Stimulated activated CD4-positive, alpha-beta T cell treated with anti-CD3 and anti-CD28 coated beads, Interleukin-15, amount 100 ng/mL, for 1 hour (primary cell): ENCODE measurements at places on chromosomes 5 and 9.

DNA sequence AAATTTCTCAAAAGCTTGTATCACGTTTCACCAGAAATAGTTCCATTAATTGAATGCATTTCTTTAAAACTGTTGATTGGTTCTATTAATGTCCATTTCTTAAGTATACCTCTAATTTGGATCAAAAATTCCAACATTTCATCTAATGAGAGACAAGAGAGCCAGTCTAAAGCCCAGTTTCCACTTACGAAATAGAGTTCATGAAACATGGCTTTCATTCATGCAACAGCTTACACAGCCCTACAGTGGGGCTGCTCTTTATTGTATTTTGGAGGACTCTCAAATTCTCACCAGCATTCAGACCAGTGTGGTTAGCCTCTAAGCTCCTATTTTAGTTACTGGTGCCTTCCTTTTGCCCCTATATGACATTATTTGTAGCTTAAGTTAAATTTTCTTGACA, 566.9 kb upstream of the RGMB start:
- DNase-seq: no peak

DNA sequence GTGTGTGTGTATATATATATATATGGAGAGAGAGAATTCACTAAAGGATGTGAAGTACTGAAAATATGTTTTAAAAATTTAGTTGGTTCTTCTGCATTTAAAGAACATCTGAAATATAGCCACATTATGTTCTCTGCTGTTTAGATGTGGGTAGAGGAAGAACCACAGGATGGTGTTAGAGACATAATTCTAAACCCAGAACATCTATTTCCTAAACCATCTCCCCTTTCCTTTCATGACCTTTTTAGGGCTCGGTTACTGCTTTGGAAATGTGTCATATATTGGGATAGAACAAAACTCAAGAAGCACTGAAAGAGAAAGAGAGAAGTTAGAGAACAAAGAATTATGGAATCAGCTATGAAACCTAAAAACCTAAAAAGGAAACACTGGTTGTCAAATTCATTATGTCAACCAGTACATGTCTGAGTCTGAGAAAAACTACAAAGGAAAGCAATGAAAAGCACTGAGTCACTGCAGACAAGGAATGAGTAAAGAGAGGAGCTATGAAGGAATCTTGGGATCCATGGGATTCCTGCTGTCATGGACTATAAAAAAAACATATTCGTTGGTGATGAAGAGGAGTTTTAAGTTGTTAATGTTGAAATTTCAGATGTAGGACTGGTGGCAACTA, 28.4 kb downstream of the SLC12A2 start:
- no peak for DNase-seq

DNA sequence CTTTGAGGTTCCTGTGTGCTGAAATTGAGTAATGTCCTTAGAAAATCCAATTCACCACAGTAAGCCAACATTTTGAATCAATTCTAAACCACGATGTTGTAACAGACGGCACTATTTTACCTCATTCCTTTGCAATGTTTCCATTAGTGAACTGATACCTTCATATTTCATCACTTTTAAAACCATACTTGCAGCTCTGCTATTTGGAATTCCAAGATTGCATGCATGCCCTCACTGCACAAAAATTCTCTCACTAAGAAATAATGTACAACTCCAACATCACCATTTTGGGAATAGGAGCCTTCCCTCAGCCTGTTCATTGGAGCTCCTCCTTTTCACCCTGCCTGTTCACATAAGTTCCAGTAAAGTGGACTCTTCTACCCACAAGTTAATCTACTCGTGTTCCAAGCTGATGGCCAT, 74.8 kb upstream of the TGFBR1 start:
- no peak for DNase-seq

- DNase-seq: no peak
These were observed 274.7 kb downstream of the FBXL7 start for GRCh38 chr5:15774632-15775031.

DNA sequence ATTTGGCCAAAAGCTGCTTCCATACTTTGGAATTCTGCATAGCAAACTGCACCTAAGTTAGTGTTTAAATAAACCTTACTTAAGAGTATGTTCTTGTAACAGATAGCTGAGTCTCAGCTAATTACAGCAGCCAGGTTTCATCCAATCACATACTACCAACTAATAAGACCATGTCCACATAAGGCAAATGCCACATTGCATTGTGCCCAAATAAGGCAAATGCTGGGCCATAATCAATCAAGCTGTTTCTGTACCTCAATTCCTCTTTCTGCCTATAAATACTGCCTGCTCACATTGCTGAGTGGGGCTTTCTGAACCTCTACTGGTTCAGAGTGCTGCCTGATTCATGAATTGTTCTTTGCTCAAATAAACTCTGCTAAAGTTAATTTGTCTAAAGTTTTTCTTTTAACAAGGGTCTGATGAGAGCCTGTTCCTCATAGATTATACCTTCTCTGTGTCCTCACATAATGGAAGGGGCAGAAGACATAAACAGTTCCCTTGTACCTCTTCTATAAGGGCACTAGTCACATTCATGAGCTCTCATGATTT, 4.4 kb upstream of the OXCT1 start:
- DNase-seq: no peak

GRCh38 chr5:13356226-13356625, 588.3 kb downstream of the DNAH5 start:
- DNase-seq: no peak

DNA sequence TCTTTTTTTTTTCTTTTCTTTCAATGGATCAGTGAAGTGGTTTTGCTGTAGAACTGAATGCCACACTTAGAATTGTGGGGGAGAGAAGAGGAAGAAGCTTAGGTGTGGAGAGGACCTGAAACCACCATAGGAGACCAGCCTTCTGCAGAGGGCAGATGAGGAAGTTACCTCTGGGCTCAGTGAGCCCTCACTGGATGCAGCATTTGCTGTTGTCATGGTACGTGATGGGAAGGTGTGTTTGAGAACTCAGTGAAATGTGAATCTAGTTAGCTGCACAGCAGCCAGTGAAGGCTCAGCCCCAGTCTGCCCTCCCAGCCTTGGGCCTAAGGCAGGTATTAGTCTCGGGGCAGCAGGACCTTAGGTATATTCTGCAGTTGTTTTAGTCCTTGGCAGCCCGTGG, 17.5 kb downstream of the CYFIP2 start:
- no peak for DNase-seq

DNA sequence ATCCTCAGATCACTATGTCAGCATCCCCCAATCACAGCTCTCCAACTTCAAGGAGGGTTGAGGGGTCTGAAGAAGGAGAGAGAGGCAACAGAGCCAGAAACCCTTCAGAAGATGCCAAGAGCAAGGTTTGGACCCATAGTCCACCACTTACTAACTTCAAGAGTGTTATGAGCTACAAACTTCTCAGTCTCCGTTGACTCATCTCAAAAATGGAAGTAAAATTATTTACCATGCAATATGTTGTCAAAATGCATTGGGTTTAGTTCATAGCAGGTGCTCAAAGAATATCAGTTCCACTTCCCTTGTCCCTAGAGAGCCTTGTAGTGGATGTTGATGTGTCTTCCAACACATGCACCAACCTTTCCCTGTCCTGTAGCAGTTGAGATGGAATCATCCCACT, 116.0 kb downstream of the KCNIP1 start:
- DNase-seq: no peak

- no peak for DNase-seq
These were observed 268.6 kb upstream of the ARRDC3 start for GRCh38 chr5:91651704-91652103.

- no peak for DNase-seq
These were observed 79.3 kb downstream of the TMC1 start for GRCh38 chr9:72600671-72601070.

DNA sequence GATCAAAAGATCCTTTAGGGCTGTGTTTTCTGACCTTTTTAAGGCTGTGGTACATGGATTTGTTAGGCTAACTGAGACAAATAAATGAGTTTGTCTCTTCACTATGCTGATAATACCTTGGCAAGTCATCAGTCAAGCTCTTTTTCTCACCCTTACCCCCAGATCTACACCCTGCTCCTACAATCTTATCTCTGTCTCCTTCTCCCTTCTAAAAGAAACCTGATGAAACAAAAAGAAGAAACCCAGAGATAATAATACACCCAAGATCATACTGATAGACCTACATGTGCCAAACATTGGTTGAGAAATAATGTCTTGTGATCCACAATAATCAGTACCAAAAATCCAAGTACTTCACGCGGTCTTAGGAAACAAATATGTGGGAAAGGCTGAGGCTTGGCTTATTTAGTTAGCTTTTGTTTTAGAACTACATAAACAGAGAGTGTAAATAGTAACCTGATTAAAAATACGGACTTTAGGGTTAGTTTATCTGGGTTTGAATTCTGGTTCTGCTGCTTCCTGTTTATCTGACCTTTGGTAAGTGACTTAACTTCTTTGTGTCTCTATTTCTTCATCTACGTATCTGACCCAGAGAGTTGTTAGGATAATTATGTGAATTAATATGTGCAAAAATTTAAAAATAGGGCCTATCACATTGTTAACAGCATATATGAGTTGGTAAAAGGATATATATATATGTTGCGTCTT, 24.8 kb upstream of the PDCD1LG2 start:
- no peak for DNase-seq

DNA sequence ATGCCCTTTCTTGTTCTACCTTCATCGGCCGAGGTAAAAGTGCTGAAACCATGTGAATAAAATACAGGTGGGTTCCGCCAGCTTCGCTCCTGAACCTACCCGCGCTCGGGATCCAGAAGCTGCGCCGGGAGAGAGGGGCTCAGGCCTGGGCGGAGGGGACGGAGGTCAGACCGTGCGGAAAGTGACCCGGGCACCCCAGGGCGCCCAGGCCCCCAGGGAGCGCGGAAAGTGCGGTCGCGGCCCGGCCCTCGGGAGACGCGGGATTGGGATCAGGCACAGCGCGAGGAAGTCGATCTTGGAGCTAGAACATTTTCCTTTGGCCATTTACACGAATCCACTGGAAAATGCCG, 329 bp downstream of the SYK start:
- no peak for DNase-seq

- no peak for DNase-seq
These were observed 599 bp upstream of the MOCS2 start for GRCh38 chr5:53110156-53110555.

DNA sequence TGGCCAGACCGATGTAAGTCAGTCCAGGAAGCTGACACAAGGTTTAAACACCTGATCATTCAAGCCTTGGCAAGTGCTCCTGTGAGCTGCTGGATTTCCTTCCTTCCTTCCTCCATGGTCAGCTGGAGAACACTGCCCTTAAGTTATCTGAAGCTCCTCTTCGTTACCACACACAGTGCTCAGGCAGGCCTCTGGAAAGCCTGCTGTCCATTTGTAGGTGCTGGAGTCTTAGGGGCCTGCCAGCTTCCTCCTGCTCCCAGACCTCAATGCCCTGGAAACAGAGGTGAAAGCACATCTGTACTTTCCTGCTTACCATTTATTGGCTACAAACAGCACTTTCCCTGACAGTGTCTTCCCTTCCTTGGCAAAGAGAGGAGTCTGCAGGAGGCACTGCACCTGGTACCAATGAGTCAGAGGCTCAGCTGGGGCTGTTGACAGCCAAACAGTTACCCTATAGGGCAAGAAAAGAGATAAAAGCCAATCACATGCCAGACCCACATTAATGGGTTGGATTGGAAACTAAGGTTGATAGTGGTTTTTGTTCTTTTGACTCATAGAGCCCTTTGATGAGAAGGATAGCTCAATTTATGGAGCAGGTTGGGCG, 72.6 kb upstream of the PUM3 start:
- no peak for DNase-seq

- DNase-seq: no peak
These were observed 203.1 kb downstream of the ROR2 start for GRCh38 chr9:91746904-91747303.

DNA sequence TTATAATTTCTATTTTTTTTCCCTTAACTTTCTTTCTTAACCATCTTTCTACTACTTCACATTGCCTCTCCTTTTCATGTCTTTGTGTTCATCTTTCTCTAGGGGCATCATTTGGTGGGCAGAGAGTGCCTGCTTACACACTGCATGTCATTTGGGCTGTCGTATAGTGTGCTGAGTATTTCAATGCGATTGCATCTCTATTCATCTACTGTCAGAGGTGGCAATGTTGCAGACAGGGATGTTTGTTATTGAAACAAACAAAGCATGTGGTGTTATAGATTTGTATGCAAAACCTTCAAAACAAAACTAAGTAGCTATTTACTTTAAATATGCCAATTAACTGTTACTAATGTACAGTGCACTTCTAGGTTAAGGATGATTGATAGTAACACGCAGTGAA, 141.1 kb upstream of the MEF2C start:
- DNase-seq: no peak

GRCh38 chr9:92617951-92618510, 51.9 kb downstream of the IPPK start:
- no peak for DNase-seq

DNA sequence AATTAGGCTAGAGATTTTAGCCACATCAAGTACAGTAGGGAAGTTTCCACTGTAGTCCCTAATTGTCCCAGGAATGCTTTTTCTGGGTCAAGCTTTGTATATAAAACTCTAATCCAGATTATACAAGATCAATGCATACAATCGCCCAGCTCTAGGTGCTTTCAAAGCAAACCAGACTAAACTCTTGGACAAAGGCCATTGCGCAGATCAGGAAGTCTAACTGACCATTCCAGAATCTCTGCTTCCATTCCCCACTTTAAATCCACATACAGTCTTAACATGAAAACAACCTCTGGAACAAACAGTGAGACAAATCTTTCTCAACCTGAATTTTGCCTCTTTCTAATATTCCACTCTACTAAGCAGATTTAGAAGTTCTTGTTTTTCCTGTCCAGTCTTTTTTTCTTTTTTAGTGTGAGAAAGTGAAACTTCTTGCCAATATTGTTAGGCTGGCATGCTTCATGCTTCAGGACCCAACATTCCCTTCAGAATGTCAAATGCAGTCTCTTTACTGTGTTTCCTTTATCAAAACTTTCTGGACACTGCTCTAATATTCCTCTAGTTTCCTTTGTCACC, 76.1 kb downstream of the ITGA1 start:
- no peak for DNase-seq

GRCh38 chr9:89690334-89690912, 85.6 kb downstream of the GADD45G start:
- DNase-seq: no peak

- no peak for DNase-seq
These were observed 6.7 kb upstream of the PDE6A start for GRCh38 chr5:149951138-149951749.

GRCh38 chr5:74993743-74994142, 58.6 kb downstream of the GCNT4 start:
- DNase-seq: no peak

DNA sequence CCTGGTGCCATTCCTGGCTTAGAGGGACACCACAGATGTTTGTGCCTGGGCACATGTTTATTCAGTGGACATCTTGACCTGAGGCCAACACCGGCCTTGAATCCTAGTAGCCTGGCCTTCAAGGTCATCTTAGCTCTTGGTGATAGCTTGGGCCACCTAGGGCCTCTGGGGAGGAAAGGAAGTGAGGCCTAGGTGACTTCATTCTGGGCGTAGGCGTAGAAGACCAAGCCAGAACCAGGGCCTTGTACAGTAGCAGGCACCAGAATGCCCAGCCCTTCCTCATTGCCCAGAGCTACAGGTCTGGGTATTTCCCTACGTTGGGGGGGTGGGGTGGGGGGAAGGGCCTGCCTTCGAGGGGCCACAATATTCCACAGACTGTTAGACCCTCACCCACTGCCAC, 33.8 kb downstream of the WNK2 start:
- no peak for DNase-seq
